ENCODE measurements at places on chromosomes 5 and 9.

DNA sequence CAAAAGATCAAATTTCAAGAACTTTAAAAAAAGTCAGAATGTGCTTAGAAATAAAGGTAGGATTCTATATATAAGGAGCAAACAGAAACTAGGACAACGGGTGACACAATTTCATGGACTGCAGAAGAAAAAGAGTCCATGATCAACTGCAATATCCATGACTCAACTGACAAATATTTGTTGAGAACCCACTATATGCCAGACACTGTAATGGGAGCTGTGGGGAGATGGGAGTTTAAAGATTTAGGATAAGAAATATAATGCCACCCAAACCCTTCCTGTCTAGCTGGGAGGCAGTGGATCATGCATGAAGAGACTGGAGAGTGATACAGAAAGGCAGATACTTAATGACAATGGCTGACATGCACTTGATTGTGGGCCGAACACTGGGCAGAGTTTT, 27.6 kb upstream of the CCDC112 start:
- no peak for DNase-seq

GRCh38 chr9:37128051-37128450, 7.7 kb downstream of the ZCCHC7 start:
- no peak for DNase-seq

DNA sequence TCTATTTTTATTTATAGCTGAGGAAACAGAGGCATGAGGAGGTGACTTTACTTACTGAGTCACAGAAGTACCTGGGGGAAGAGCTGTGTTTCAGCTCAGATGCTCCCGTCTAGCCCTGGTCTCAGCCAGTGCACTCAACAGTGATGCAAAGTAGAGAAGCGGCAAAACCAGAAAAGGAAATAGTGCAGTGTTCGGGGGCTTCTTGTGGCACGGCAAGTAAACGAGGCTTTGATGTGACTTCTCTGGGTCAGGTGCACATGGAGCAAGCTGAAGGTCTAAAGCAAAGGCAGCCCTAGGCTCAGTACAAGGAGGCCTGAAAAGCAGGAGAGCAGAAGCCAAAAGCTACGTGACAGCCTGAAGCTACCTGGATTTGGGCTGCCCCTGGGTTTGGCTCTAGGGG, 526.7 kb upstream of the ADAMTS16 start:
- DNase-seq, result no peak

DNA sequence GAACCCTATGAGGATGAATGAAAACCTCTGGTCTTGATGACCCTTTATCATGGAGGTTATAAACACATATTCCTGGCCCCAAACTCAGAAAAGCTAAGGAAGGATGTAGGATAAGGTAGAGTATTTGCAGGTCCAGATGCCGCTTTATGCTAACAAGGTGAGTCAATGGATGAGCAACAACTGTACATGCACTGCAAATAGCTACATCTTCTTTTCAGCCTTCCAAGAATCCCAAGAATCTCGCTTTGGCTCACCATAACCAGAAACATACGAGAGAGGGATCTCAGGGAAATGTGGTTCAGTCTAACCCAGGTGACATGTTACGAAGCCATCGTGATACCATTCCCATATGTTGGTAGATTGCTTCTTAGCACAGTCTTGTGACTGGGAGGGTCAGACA, 152.3 kb upstream of the ANKH start:
- DNase-seq, result no peak

- DNase-seq, result no peak
These were observed 47.7 kb downstream of the FBXL17 start for GRCh38 chr5:108334225-108334624.

DNA sequence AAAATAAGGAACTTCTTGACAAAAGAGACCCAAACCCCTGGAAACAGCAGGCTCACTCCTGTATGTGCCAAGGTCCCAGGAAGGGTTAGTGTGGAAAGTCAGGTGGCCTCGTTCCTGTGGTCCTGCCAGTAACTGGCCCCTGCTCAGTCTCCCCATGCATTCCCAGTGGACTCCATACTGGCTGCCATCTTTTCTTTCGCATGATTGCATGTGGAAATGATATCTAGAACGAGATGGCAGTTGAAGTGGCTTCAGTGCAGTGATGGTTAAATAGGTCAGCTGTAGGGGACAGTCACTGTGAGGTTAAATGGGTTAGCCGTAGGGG, 30.4 kb downstream of the AHRR start:
- DNase-seq, result no peak

DNA sequence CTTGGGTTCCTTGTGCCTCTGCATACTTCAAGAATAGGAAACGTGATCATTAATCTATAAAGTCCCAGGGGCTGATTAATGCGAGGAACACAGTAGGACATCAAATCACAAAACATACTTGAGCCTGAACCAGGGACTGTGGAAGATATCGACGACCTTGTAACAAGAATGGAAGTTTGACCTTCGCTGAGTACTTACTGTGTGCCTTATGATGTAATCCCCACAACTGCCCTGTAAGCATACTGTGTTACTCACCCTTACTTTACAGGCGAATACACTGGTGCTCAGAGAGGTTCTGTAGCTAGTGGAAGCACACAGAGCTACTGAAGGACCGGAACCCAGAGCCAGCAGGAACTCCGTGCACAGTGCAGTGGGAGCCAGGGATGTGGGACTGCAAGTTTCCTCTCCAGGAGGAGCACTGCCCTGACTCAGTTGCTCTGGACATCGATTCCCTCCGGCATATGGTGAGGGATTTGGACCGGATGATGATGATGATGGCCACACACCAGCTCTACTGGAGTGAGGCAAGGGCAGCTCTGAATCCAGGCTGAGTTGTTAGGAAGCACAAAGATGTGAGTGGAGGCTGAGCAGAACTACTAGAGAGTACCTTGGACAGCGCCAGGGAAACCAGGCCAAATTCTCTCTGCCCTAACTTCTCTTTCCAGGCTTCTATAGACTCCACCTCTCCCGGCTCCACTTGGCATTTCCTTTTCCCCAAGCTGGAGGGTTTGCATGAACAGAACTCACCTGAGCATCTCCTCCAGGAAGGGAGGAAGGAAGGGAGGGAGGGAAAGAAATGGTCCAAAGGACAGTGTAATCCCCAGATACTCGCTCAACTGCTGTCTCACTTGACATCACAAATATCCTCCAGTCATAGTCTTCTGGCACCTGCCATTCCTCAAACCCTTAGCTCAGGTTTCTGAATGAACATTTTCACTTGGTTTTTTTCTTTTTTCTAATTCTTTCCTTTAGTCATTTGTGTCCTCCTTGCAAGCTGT, 1.5 kb upstream of the GABBR2 start:
- DNase-seq, result no peak

DNA sequence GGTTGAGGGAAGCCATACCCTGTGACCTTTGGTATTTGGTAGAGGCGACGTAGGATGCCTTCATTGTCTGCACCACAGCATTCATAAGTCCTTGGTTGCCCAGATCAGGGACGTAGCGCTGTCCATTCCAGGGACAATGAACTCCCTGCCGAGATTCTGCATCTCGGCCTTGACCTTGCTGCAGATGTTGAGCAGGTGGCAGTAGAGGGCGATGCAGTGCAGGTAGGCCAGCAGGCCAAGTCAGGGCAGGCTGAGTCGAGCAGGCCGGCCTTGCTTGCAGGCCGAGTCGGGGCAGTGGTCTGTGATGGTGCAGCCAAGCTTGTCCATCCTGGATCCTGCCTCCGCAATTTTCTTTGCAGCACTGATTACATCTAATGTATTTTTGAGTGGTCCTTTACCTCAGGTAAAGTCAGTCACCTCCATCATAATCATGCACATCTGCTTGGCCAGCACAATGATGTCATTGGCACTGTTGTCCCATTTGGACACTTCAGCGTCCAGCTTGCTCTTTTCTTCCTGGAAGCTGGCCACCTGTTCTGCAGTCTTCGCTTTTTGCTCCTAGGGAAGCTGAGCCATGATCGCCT, 93.4 kb upstream of the CCDC112 start:
- DNase-seq, result no peak

DNA sequence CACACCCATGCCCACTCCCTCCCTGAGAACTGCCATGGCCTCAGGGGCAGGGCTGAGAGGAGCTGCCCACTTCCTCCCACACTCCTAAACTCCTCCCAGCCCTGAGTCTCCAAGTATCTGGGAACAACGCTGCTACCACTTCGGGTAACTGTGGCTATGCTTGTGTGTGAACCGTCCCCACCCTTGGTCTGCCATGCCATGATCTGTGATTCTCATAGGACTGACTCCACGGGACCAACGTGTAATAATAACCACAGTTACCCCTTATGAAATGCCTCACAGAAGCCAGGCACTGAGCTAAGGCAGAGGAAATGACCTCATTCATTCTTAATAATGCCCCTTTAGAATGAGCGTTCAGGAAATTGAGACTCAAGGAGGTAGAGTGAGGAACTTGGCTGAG, 103.9 kb upstream of the SMIM23 start:
- DNase-seq, result no peak

- DNase-seq, result peak; percentile 53
These were observed 606 bp downstream of the EEIG1 start for GRCh38 chr9:127980060-127980705.

DNA sequence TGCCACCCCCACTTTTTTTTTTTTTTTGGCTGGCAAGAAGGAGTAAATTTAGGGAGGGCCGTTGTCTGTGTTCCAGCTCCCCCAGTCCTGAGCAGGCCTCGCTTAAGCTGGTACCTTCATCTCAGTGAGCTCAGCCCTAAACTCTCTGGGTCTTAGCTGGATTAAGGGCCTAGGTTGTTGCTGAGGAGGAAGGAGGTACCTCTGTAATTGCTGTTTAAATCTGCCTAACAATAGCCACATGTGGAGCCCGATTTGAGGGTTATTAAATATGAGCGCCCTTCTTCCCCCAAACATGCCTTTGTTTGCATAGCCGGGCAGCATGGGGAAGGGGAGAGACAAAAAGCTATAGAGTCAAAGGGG, 179.0 kb upstream of the PITX1 start:
- no peak for DNase-seq

GRCh38 chr5:38023799-38024198, 184.0 kb upstream of the GDNF start:
- no peak for DNase-seq

DNA sequence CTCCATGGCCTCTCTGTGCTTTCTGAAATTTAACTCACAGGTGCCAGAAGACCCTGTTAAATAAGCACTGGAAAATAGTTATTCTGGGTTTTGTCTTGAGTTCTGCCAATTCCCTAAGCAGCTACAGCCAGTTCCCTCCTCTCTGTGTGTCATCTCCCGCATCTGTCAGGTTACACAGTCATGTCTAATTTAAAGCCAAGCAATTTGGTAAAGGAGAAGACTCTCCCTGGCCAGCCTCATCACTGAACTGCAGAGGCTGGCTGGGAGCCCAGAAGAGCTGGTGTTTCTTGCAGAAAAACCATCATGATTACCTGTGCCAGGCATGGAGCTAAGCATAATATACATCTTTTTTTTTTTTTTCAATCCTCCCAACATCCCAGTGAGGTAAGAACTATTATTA, 141.3 kb upstream of the ZNF366 start:
- no peak for DNase-seq

- DNase-seq, result no peak
These were observed 45.7 kb downstream of the CXXC5 start for GRCh38 chr5:139693676-139694364.

DNA sequence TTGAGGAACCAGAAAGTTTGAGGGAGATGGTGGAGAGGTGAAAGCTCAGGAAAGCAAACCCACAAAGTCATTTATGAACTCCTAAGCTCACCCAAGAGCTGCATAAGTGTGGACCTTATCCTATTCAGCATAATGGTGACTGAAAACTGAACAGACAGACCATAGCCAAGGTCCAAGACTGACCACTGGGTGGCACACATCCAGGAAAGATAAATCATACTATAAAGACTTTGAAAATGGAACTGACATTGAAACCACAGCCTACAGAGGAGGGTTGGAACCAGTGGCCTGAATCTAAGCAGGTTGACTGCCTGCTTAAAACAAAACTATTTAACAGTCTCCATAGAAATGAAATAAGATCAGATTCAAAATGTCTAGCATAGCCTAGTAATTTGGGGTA, 121.0 kb upstream of the RGS7BP start:
- DNase-seq, result no peak
